ENCODE measurements at places on chromosomes 2 and 18.
A peak's percentile ranks its signal among the peaks of the same experiment; 100 is the strongest.

DNA sequence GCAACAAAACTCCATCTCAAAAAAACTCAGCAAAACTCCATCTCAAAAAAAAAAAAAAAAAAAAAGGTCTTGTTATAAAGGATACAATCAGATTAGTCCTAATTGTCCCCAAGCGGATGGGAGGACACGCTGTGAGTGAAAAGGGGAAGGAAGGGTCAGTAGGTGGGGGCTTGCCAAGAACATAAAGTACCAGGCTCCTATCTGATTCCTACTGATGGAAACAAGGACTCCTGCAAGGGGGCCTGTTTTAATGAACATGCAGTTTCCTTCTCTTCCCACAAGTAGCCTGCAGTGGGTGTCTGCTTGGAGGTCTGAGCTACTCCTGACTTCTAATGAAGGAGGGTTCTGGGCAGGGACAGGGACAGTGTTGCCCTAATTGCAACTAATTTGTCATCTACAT lies 7.9 kb downstream of the SCG2 start:
- no peak for DNase-seq

DNA sequence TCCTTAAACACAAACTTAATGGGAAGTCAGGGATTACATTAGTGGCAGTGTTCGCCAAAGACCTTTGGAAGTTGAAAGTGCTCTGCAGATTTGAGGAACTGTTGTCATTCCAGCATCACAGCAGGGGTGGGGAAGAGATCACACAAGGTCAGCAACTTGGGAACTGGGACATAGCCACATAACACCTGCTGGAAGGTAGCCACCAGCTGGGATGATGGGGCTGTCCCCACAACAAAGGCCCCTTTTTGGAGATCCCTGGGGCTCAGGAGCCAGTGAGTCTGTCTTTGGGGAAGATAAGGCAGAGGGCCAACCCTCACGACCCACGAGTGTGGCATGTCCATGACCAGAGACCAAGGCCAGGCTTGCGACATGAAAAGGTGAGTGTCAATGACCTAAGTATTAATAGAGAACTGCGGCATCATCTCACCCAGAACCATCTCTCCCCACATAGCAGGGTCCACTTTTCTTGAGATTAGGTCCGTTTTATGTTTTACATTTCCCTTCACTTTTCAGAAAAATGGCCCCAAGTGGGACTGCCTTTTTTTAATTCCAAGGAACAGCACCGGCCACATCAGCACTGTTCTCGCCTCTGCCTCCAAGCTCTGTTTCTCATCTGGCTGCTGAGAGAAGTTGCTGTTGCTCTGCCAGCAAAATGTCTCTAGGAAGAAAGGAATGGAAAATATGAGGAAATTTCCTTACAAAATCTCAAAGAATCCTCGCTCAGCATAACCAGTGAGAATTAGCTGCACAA lies 106.9 kb downstream of the GFPT1 start:
- DNase-seq: peak; percentile 69

DNA sequence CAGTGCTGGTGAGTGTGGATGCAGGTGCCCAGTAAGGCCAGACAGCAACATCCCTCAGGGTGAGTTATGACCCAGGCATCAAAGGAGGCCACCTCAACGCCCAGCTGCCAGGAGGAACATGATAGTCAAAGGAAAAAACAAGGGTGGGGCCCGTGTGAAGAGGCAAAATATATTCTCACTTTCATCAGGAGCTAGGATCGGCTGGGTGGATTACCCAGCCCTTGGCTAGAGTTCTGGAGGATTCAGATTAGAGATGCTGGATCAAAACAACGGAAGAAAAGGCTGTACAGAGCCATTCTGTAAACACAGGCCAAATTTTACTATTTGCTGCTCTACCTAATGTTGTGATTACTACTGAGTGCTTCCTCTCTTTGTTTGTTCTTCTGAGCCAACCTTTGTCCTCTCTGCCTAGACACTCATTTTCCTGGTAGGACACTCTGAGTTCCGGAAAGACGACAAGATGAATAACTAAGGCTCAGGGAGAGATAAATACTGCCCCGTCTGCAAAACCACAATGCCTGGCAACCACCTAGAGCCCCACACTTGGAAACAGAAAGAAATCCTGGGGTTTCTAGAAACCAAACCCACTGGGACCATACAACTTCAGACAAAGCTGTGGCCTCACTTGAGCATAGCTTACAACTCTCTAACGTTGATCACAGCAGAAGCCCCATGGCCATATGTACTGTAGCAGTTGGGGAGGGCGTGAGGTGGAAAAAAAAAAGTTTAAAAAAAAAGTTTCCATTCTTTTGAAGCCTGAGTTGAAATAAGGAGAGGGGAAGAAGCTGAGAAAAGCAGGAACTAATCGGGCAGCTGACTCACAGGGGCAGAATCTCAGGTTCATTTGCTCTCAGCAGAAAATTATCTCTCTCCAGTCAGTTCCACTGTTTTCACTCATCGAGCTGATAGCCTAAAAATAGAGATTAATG lies 17.8 kb upstream of the PMAIP1 start:
- DNase-seq: no peak

- DNase-seq: peak; percentile 31
Observed at GRCh38 chr2:67840460-67841068, 222.2 kb downstream of the C1D start.

GRCh38 chr2:121286506-121286905 lies 1.5 kb upstream of the TFCP2L1 start:
- no peak for DNase-seq

DNA sequence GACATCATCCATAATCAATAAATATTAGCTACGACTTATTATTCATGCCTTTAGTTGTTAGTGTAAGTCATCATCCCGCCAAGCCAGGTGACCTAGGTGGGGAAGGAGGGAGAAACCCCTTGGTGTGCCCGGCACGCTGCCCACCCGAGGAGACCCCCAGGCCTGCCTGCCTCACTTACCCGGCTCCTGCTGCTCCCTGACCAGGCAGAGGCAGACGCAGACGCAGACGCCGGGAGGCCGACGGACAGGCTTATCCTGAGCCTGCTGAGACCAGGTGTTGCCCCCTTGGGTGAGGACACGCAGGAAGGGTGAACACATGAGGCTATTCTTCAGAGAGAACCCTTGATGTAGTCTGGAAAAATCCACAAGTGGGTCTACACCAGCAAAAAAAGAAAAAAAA lies 401.8 kb downstream of the GALR1 start:
- no peak for DNase-seq

- no peak for DNase-seq
Observed at GRCh38 chr2:101113441-101114267, 37.5 kb downstream of the TBC1D8 start.

DNA sequence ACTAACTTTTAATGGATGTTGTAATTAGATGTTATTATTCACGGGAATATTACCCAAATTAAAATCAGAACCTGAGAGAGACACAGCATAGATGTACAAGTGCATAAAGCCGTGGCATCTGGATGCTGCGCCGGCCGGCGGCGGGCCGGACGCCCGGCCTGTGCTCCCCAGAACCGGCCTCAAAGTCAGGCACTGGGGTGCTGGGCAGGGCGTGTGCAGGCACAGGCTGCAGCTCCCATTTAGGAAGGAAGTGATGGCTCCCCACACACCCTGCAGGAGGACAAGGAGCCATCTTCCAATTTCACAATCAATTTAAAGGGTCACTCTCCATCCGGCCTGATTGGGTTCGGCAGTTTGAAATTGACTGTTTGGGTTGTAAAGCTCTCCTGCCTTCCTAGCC lies 367.7 kb upstream of the SALL3 start:
- DNase-seq: no peak

DNA sequence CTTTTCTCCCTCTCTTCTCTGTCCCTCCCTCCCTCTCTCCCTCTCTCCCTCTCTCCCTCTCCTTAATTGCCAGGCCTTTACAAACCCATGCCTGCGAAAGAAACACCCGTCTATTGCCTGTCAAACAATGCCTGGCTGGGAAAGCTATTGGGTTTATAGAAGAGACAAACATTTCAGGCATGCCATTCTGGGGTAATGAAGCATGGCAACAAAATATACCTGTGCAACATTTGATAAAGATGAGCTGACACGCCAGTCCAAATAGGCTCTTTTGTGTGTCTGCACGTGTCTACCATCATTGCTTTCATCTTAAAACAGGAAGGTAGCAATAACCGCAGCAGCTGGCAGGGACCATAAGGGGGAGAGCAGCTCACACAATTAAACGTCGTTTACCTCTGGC lies 282.1 kb downstream of the ZNF516 start:
- no peak for DNase-seq

- DNase-seq: no peak
Observed at GRCh38 chr18:7291046-7291445, 60.2 kb downstream of the LRRC30 start.

GRCh38 chr2:233346930-233347329 lies 7.4 kb upstream of the DGKD start:
- no peak for DNase-seq

GRCh38 chr18:64707052-64707451 lies 558.2 kb upstream of the LINC00305 start:
- DNase-seq: no peak

DNA sequence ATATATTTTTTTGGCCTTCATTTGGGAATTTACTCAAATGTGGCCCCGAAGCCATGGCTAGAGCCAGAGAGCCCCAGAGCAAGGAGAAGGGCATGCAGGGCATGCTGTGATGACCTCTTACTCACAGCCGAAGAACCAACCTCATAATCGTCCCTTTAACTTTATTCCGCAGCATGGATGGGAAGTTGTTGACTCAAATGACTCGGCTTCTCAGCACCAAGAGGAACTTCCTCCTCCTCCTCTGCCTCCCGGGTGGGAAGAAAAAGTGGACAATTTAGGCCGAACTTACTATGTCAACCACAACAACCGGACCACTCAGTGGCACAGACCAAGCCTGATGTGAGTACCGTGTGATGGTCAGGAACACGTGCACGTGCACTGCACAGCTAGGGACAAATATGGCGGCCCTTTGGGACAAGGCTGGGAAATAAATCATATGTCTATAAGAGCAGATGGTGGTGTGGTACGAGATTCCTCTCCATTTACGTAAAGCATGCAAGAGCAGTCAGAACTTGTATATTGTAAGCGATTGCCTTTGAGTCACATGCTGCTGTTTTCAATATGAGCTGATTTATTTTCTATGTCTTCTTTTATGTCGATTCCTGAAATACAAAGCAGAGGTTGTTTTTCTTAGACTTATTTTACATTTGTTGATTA lies 280.9 kb downstream of the NEDD4L start:
- no peak for DNase-seq

DNA sequence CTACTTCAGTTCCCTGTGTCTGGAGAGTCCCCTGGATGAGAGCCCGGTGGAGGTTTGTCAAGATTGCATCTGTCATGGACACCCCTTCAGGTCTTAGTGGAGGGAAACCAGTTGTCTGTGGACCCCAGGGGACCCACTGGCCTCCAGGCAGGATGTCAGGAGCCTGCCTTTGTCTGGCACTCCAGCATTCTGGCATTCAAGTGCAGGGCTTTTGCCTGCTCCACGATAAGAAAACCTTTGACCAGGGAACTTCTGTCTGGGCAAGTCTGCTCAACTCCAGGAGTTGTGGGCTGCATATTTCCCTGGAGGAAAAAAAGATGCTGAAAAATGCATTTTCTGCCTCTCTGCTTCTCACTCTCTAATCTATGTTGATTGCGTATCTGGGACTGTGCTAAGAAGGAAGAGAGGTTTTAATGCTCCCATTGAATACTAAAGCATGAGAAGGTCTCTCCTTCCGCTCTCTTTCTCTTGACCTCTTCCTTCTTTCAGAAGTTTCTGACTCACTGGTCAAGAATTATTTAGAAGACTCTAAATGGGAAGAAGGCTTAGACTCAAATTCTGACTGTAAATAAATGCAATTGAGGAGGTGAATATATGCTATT lies 104.5 kb downstream of the MMADHC start:
- DNase-seq: no peak

DNA sequence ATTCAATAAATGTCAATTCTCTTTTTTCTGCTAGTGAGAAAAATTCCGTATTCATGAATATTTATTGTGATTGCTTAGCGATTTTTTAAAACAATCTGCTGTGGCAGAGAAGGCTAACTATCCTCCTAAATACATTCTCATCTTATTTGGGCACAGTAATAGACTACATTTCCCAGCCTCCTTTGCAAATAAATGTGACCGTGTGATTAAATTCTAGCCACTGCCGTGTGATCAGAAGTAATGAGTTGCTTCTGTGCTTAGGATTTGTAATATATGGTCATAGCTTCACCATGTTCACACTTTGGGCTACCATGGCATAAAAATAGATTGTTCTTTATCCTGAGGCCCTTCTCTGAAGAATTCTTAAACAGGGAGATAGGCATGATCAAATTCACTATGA lies 179.6 kb downstream of the FAM124B start:
- DNase-seq: no peak

DNA sequence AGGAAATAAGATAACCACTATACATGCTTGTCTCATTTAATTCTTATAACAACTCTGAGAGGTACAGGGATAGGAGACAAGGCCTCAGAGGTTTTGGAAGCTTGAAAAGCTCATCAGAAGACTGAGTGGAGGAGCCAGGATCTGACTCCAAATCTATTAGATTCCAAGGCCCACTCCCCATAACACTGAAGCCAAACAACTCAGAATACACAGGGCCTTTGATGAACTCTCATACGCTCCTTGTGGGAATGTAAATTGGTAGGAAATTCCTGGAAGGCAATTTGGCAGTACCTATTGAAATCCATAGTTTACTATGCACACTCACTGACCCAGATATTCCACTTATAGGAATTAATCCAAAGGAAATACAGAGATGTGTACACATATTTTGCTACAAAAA lies 27.9 kb downstream of the WIPF1 start:
- no peak for DNase-seq

- DNase-seq: no peak
Observed at GRCh38 chr2:124081154-124081716, 56.1 kb downstream of the CNTNAP5 start.

- DNase-seq: no peak
Observed at GRCh38 chr18:23868136-23868785, 146.3 kb upstream of the TTC39C start.

DNA sequence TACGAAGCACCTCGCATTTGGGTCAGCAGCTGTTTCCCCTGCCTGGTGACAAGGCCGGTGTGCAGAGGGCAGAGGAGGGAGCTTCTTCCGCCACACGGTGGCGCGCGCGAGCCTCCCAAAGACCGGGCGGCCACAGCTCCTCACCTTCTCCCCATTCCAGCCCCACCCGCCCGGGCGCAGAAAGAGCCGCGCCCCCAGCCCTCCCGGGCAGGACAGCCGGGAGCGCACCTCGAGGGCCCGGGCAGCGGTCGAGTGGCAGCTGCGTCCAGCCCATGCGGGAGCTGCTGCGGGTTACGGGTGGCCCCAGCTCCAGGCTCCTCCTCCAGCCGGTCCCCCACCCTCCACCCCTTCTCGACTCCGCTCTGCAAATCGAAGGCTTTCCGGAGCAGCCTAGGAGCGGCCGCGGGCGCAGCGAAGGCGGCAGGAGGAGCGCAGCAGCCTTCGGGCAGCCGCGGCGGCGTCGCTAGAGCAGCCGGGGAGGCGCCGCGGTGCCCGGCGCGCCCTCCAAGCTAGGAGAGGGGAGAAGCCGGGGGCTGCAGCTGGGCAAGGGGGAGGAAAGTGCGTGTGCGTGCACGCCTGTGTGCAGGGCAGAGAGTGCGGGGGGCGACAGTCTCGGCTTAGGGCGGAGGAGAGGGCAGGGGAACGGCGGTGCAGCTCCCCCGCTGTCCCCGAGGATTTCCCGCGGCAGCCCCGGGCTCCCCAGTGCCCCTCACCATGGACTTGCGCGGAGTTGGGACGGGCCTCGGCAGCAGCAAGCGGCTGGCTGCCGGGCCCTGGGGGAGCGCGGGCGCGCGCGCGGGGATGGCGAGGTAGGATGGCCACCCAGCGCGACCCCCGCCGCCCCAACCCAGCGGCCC lies at the start of gene CCDC85A:
TSS of gene CCDC85A (plus strand) at position 348 of the 857 bp plus-strand sequence. CDS start 635 bp downstream, outside the sequence.
- DNase-seq: peak; percentile 38

GRCh38 chr2:12363138-12363537 lies 353.6 kb upstream of the TRIB2 start:
- no peak for DNase-seq

All from forelimb muscle (tissue), 1 donor.